Myocyte (in vitro differentiated cells): ENCODE measurements at places on chromosomes 6 and 20.
A peak's percentile ranks its signal among the peaks of the same experiment; 100 is the strongest.

- DNase-seq = peak; percentile 77
Observed at GRCh38 chr20:57698116-57698866, 11.5 kb downstream of the PMEPA1 start.

GRCh38 chr6:90466154-90466940 is 120.5 kb downstream of the MAP3K7 start:
- DNase-seq = no peak

DNA sequence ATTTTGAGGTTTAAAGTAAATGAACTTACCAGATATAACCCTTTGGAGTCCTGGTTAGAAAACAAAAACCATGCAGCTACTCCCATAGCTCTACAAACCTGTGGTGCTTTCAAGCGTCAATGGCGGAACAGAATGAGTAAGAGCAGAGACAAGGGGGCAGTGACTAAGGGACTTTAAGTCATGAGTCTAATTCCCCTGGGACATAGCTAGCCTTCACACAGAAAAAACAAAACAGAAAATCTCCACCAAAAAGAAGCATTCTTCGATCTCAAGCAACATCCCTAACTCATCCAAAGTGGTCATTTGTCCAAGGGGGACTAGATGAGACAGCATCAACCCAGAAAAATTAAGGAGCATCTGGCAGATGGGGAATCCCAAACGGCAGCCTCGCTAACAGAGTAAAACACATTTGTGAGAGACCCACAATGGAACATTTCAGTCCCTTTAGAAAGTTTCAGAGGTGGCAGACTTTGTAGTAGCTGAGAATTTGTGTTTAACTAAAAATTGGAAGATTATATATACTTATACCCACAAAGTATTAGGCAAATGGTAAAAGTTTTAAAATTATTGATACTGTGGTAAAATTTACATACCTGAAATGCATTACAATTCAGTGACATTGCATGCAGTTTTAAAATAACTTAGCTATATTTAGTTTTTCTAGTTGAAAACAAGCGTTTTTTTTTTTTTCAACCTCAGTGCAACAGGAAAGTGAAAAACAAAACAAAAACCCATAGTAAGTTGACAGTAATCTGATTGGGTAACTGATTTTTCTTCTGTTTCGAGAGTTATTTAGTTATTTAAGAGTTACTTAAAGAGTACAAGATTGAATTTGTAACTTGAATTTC is 67.5 kb downstream of the KCNQ5 start:
- DNase-seq = peak; percentile 11

- DNase-seq = peak; percentile 14
Observed at GRCh38 chr6:146056506-146056905, 27.6 kb downstream of the GRM1 start.

DNA sequence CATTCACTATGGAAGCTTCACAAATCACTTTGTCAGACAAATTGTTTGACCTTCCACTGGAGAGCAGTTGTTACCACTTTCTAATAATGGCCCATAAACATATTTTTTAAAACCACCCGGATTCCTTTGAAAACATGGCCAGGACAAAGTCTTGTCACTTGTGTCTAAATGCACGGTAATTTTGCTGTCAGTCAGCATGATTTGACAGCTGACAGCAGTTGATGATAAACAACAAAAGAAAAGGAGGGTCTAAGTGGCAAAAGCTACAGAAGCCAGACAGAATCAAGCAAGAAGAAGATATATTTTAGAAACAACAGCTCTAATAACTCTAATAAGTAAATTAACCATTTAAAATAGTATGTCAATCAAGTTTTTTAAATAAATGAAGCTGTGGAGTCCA is 27.7 kb upstream of the CARMIL1 start:
- no peak for DNase-seq

GRCh38 chr6:104566411-104566810 is 293.3 kb downstream of the HACE1 start:
- DNase-seq = peak; percentile 7

- DNase-seq = peak; percentile 93
Observed at GRCh38 chr20:35284267-35284991, at the start of gene EIF6. Gene EIF6, minus strand, starts transcription at chr20:35284772. Its CDS starts 285 bp downstream, at chr20:35284487.
